ENCODE measurements at places on chromosomes 6 and 20. TPM values are rescaled to one million over a fixed set of nuclear protein-coding genes. Genes with fewer than 3 reads are reported as not detected.

The SGK2 gene
- total RNA-seq = not detected

The DPPA5 gene
- not detected for total RNA-seq

The C20orf144 gene
- 0.16 TPM for total RNA-seq

The BPI gene
- total RNA-seq = not detected

The RBM38 gene
- total RNA-seq = 5.8 TPM

The MAP3K5 gene
- 7.1 TPM for total RNA-seq

The ADTRP gene
- 75.8 TPM for total RNA-seq

The ANKRD66 gene
- not detected for total RNA-seq

The HLA-DPA1 gene
- 0.23 TPM for total RNA-seq

Measured in hair follicular keratinocyte (primary cell).